H1 (cell line): ENCODE measurements at places on chromosomes 6 and 20. TPM values are rescaled to one million over a fixed set of nuclear protein-coding genes. Genes with fewer than 3 reads are reported as not detected.
A peak's percentile ranks its signal among the peaks of the same experiment; 100 is the strongest.

- no peak for DNase-seq
- H3K36me3 ChIP-seq = peaks cover 2% of the 10 kb centered on the region; the same call in 1 of the 2 replicates
- peak overlapping the region; percentile 75 for H3K4me3 ChIP-seq
- no peak overlapping the region for H3K27ac ChIP-seq
- H3K4me1 ChIP-seq = peaks cover 18% of the 10 kb centered on the region
Observed at GRCh38 chr6:165662041-165662748, 846 bp downstream of the PDE10A start.

Gene PRR3
- 24.2 and 24.3 TPM in 2 replicates for polyA plus RNA-seq

GRCh38 chr6:33248643-33248931, 23.1 kb downstream of the VPS52 start:
- no peak overlapping the region for H3K27ac ChIP-seq
- H3K36me3 ChIP-seq = no peaks in the 10 kb centered on the region
- H3K4me1 ChIP-seq = 0 out of 2 replicates have a peak, but pooled peaks cover 4% of the 10 kb centered on the region

Gene EYS
- polyA plus RNA-seq = 0.05 TPM in 1 of 2 replicates, not detected in the other

DNA sequence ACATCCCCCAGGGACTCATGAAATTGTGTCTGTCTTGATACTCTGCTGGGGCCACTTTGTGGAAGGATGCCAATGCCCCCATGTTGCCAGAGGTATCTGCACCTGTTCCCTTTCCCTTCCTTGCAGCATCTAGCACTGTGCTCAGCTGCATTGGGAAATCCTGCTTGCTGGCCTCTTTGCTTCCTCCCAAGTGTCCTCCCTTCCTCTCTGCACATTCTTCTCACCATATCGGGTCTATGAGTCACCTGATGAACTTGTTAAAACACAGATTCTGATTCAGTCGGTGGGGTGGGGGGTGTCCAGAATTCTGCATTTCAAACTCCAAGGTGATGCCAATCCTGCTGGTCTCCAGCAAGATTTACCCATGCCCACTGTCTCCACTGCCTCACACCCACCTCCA, 467.8 kb downstream of the PTPRT start:
- H3K27me3 ChIP-seq = no peaks in the 10 kb centered on the region
- H3K27ac ChIP-seq = no peak overlapping the region
- no peaks in the 10 kb centered on the region for H3K4me1 ChIP-seq
- DNase-seq = no peak

Gene LBP
- 0.44 and 0.60 TPM in 2 replicates for polyA plus RNA-seq

DNA sequence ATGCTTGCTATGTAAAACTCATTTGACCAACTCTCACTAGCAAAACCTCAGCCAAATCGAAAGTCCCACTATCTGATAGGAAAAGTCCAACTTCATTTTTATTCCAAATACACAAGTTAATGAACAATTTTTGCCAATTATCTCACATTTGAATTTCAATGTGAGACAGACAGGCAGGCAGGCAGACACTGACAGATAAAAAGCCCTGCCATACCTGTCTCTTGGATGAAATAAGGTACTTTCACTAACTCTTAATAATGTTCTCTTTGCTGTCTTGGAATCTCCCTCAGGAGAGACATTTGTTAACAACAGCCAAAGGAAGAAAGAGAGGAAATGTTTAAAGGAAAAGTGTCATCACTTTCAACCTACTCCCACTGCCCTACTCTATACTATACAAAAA, 82.0 kb downstream of the RNGTT start:
- H3K27me3 ChIP-seq = no peaks in the 10 kb centered on the region
- H3K36me3 ChIP-seq = peaks cover 4% of the 10 kb centered on the region; the same call in 1 of the 2 replicates
- no peak overlapping the region for H3K27ac ChIP-seq

DNA sequence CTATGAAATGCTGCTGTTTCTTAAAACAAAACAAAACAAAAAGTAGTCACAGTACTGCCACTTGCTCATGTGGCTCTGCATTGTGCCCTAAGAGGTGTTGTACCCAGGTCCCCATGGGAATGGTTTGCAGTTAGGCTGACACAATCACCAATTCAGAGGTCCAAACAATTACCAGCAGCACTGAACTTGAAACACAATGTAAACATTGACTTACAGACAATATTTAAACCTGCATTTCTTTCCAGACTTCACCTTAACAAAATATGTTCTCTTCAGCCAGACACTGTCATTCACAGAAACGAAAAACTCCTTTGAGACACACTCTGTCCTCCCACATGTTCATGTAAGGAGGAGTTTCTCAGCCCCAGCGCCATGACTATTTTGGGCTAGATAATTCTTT, 206.8 kb upstream of the ARG1 start:
- H3K4me1 ChIP-seq = no peaks in the 10 kb centered on the region
- H3K27ac ChIP-seq = no peak overlapping the region
- no peak overlapping the region for H3K4me3 ChIP-seq

Gene PMEPA1
- polyA plus RNA-seq = 12.7 and 18.1 TPM in 2 replicates

- H3K4me1 ChIP-seq = peaks cover 6% of the 10 kb centered on the region
- H3K36me3 ChIP-seq = no peaks in the 10 kb centered on the region
Observed at GRCh38 chr6:156971153-156971885, 194.1 kb downstream of the ARID1B start.
